ENCODE measurements at places on chromosomes 3 and 15. TPM values are rescaled to one million over a fixed set of nuclear protein-coding genes. Genes with fewer than 3 reads are reported as not detected.

Gene ZNF774
- total RNA-seq = 7.7 TPM

Gene COPS2
- total RNA-seq = 31.3 TPM

- no peak for DNase-seq
Measured at GRCh38 chr3:173037840-173038483, 103.1 kb downstream of the SPATA16 start.

DNA sequence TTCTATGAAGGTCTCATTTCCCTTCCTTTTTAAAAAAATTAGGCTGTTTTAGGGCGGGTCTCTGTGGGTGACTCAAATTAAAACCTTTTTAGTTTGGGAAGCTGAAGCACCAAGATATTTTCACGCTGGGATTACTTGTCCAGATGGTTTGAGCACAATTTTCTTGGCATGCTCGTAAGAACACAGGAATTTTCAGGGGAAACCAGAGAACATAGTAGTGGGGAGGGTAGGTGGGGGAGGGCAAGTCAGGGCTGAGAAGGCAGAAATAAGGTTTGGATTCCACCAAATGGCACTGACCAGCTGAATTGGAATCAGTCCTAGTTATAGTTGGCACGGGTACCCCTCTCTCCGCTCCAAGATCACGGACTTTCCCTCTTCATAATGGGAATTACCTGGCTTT is 97.3 kb upstream of the LRIG1 start:
- peak; percentile 6 for DNase-seq

GRCh38 chr3:31399271-31399670 is 133.5 kb upstream of the STT3B start:
- DNase-seq = no peak

GRCh38 chr3:188842639-188843038 is 329.1 kb upstream of the TPRG1 start:
- DNase-seq = no peak

DNA sequence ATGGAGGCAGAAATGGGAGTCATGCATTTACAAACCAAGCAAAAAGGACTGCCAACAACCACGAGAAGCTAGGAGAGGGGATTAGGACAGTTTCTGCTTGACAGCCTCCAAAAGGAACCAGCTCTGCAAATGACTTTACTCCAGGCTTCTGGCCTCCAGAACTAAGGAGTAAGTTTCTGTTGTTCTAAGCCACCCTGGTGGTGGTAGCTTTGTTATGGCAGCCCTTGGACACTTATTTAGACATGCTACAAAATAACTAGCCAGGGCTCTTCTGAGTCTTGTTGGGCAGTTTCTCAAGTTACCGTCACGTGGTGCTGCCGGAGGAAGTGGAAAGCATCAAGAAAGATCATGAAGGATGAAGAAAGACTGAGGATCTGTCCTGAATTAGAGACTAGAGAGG is 386.5 kb downstream of the LRTM1 start:
- DNase-seq = no peak

DNA sequence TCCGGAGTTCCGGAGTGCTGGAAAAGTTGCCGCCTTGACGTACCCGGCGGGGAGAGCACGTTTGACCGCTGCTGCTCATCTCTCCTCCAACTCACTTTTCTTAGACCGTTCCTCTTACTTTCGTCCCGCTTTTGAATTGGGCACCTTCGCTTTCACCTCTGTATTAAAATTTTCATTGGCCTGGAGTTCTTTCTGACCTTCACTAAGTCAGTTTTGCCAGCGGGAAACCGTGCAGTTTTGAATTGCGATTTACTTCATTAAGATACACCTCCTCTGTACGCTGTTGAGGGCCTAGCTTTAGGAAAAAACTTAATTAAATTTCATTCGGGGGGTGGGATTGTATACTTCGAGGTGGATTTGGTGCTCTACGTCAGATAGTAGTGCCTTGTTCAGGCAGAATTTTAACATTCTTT is 1.3 kb downstream of the GMPS start:
- DNase-seq = no peak

- no peak for DNase-seq
Measured at GRCh38 chr3:73784686-73785392, 160.1 kb upstream of the PDZRN3 start.

DNA sequence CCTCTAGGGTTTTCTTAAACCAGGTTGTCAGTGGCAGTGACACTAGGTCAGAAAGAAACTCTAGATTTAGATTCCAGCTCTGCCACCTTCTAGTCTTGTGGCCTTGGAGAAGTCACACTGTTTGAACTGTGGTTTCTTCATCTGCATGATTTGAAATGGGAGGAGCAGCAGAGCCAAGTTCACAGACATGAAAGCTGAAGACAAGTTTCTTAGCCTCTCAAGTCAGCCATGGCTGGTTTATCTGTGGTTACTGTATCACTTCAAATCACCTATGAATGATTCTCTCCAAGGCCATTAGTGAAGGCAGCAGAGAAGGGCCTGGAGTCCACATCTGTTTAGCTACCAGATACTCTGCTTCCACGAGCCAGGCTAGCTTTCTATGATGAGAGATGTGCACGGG is 15.6 kb downstream of the CLEC3B start:
- no peak for DNase-seq

DNA sequence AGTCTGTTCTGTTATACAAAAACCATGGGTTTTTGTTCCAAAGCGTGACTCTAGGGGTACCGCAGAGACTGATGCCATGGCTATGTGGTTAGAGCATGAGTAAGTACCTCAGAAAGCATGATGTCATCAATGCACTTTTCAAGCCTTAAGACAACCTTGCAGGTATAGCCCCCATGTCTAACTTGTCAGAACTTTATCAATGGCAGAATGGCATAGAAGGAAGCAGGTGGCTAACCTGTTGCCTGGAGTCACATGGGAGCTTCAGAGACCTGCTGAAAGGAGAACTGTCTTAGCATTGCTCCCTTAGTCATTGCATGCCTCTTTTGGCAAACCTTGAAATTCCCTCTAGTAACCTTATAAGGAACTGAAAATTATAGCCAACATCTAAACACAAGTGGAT is 52.5 kb downstream of the EOMES start:
- no peak for DNase-seq

- no peak for DNase-seq
Measured at GRCh38 chr15:61308437-61308836, 79.3 kb upstream of the RORA start.
